ENCODE measurements at places on chromosomes 5 and 9.

DNA sequence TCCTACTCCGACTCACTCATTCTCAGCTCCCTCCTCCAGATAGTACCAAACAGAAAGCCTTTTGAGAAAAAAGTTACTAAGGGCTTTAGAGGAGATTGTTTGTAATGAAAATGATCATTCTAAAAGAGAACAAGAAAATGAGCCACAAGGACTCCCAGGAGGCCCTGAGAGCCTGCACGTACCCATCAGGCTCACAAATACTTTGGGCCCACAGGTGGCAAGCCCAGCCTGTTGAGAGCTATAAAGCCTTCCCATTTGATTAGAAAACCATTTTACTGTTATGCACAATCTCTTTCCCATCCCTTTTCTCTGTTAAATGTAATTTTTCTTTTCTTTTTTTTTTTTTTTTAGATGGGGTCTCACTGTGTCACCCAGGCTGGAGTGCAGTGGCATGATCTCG, 136.1 kb downstream of the LHFPL2 start:
- DNase-seq, result no peak

DNA sequence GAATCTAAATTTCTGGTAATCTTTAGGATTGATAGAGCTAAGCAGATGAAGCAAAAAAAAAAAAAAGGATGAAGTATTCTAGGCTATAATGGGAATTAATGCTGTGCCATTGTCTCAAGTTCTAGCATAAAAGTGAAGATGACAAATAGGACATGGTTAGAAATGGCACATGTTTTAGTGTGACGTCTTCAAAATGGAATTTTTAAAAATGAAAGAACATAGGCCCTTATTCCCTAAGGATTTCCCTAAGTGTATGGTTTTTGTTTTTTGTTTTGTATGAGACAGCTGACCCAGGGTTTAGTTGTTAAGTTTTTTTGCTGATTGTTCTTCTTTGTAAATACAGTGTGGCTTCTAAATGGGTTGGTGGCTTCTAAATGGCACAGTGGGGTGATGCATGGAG, 7.1 kb downstream of the TLE4 start:
- no peak for DNase-seq

DNA sequence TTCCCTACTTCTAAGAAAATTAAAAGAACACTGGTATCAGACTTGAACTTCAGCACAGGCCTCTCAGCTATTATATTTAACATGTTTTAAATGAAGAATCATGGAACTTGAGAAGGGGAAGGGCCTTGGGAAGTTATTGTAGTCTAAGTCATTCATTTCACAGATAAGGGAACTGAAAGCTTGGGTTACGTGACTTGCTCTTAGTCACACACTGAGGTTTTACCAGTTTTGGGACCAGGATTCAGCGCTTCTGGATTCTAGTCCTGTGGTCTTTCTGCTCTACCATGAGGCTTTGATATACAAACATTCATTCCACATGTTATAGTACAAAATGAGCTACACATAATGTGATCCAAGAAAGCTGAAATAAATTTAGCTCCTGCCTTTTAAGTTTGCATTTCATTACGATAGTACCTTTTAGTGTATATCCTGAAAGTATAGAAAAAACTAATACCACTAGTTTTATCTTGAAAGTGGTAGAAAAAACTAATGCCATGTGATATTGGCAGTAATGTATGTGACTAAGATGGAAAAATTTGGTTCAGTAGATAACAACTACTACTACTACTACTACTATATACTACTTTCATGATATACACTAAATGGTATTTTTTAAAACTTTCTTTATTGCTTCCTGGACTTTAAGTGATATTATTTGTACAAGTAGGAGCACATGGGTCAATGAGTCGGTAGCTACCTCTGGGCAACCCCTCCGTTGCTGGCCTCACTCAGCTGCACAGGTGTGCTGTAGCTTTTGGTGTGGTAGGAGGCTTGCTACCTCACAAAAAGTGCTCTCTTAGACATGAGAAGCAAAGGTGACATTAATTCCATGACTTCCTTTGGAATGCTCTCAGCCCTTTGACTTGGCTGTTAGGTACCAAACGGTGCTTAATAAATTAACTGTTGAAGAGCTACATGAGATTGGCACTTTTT, 40.7 kb downstream of the F2RL2 start:
- no peak for DNase-seq

DNA sequence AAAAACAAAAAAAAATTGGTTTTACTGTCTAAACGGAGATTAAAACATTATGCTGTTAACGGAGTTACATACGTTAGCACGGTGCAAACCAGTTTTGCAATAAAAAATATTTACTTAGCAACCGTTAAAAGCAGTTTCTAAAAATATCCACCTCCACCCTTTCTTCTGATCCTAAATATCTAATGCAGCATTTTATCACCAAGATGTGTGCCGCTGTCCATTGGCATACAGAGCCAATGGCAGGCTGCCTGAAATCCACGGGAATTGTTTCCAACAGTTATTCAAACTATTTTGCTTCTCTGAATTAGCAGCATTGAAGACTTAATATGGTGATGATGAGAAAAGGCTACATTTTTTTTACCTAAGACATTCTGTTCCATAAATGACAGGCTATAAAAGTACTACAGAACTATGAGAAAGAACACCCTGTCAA, 61.6 kb downstream of the CSNK1A1 start:
- no peak for DNase-seq

GRCh38 chr5:7653046-7653445, 197.9 kb downstream of the CFAP90 start:
- DNase-seq, result no peak

- no peak for DNase-seq
Observed at GRCh38 chr5:32551194-32551593, 34.2 kb upstream of the SUB1 start.

GRCh38 chr5:126846744-126847455, 70.0 kb downstream of the LMNB1 start:
- no peak for DNase-seq

GRCh38 chr5:54471398-54471797, 15.9 kb downstream of the HSPB3 start:
- no peak for DNase-seq

GRCh38 chr9:75239176-75239575, 150.9 kb downstream of the OSTF1 start:
- no peak for DNase-seq

GRCh38 chr9:121612511-121612998, 38.9 kb upstream of the DAB2IP start:
- no peak for DNase-seq

- no peak for DNase-seq
Observed at GRCh38 chr9:136358888-136359287, 4.7 kb downstream of the DNLZ start.

Measured in NCI-H2081 (cell line).